Cardiac muscle cell (in vitro differentiated cells and primary cell): ENCODE measurements at places on chromosomes 7 and 10. TPM values are rescaled to one million over a fixed set of nuclear protein-coding genes. Genes with fewer than 3 reads are reported as not detected.
A peak's percentile ranks its signal among the peaks of the same experiment; 100 is the strongest.

Gene HTR5A
- not detected in 2 replicates for total RNA-seq

DNA sequence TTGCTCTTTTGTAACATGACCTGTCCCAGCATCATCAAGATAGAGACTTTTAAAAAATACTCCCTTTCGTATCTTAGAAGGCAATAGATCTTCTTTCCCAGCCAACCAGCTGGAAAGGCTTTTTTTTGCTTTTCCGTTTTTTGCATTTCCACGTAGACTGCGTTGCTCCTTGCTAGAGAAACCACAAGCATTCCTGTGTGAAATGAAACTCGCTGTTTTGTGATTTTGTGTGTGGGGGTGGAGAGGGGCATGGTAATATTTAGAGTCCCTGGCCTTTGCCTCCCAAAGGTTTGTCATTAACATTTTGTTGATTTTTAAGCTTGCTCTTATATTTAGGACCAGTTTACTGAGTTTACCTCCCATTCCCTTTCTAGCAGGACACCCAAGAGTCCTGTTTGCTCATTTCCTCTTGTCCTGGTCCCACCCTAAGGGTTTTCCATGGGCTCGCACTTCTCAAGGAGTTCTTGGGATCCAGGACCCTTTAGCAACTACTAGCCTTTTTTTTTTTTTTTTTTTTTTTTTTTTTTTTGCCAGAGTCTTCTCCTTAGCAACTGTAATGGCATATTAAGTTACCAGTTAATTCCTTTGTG, 243.6 kb downstream of the BICC1 start:
- no peak for DNase-seq

Gene PCDH15
- total RNA-seq, result 0.30 TPM in 1 of 2 replicates, not detected in the other

GRCh38 chr7:92496876-92497275, 19.1 kb upstream of the ERVW-1 start:
- peak; percentile 36 for DNase-seq

DNA sequence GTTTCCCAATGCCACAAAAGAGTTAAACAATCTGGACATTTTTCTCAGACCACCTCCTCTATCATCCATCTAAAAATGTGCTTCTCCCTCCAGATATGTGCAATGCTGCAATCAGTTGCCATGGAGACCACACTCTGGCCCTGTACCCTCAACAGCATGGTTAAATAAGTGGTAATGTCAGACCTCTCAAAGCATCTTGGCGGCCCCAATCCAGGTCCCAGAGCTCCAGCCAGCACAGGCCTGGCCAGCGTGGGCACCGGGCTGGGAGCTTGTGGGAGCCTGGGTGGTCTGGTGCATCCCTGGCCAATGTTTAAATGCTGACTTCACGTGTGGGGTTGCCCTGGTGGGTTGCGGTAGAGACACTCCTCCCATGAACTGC, 362.9 kb upstream of the ZNF32 start:
- DNase-seq, result no peak

Gene PAPOLB
- total RNA-seq, result 0.28 and 0.39 TPM in 2 replicates

- DNase-seq, result no peak
These were observed 111.6 kb downstream of the PHTF2 start for GRCh38 chr7:77910124-77910523.

DNA sequence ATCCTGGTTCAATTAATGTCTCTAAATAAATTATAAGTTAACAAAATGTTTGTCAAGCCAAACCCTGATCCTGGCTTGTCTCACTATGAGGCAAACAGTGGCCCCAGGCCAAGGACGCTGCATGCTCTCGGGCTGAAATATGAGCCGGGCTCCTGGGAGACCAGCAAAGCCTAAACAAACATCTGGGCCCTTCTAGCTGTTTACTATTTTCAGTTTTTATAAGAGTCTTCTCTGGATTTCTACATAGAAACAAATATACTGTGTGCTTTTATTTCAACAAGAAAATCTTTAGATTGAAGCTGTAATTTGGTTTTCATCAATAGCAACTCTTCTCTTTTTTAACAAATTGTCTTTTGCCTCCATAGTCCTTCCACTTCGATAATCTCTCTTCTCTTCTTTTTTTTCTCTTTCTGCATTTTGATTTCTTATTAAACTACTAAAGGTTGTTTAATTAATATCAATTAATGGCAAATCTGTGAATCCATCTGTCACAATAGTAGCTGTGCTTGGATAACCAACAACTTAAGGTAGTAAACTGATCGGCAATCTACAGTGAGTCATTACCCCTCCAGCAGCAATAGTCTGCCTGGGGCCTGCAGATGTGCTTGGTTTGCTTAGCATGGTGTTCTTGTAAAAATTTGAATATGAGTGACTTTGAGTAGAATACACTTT, 83.3 kb upstream of the DNAJC1 start:
- DNase-seq, result peak; percentile 67

GRCh38 chr7:37510043-37510634, 61.5 kb upstream of the ELMO1 start:
- peak; percentile 31 for DNase-seq

GRCh38 chr7:112084520-112084971, 121.7 kb downstream of the DOCK4 start:
- DNase-seq, result no peak

- DNase-seq, result no peak
These were observed 136.6 kb downstream of the IQUB start for GRCh38 chr7:123397746-123398338.

DNA sequence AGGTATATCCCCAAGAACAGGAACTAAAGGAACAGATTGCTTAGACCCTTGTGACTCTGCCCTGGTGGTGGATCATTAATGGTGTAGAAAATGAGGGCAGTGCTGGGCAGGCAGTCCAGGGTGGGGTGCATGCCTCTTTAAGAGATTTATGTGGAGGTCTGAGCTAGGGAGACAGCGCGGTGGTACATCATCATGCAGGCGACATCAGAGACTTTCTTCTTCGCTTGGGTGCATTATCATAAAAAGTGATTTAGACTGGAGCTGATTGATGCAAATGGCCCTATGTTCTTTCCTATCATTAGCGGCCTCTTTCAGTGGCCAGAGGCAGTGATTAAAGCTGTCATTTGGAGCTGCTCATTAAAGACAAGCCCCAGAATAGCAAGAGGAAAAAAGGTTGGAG, 519.1 kb upstream of the GALNT17 start:
- DNase-seq, result no peak

DNA sequence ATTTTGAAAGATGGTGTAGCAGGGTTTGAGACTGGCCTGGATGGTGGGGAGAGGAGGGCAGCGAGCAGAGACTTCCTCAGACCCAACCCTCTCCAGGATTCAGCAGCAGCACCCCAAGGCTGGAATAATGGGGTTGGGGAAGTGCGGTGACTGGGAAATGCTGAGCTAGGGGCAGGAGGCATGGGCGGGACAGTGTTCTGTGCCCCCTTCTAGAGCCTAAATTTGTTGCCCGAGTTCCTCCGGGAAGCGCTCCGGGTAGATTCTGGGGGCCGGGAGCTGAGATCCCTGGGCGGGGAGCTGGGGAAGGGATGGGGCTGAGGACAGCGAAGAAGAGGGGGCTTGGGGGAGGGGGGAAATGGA, at the start of gene CHAT:
CHAT (plus strand) TSS at position 156 of the 360 bp plus-strand sequence; CDS start at position 309, 153 bp downstream.
- DNase-seq, result no peak

Gene ASIC3
- 9.0 and 9.8 TPM in 2 replicates for total RNA-seq

- peak; percentile 92 for DNase-seq
These were observed 12.3 kb upstream of the OGA start for GRCh38 chr10:101830322-101831168.

GRCh38 chr7:18623389-18623788, 127.8 kb downstream of the HDAC9 start:
- no peak for DNase-seq

DNA sequence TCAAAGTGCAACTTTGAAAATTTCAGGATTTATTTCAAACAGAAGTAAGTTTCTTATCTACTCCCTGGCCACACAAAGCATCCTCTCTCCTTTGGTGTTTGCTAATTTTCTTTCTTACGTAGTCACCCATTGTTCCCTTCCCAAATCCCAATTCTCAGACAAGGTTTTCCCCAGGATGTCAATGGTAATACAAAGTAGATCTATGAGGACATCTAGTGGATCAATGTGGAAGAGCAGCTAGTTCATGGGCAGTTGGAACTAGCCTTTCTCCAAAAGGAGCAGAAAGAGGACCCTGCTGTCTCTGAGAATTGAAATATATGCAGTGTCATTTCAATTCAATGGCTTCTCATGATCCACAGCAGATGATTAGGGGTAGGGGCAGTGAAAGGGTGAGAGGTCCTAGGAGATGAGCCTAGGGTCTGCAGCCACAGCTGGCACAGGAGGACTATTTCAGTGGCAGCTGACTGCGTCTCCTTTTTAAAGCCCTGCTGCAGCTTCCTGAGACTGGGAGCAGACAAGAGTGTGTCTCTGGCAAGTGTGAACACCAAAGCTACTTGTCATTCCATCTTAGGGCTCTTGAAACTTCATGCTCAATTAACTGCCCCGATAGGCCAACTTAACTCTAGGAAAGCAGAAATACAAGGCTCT, 632.6 kb downstream of the KCNMA1 start:
- peak; percentile 68 for DNase-seq

- DNase-seq, result no peak
These were observed 7.8 kb downstream of the HTRA1 start for GRCh38 chr10:122468926-122469781.

Gene GCK
- 19.1 and 46.4 TPM in 2 replicates for total RNA-seq

DNA sequence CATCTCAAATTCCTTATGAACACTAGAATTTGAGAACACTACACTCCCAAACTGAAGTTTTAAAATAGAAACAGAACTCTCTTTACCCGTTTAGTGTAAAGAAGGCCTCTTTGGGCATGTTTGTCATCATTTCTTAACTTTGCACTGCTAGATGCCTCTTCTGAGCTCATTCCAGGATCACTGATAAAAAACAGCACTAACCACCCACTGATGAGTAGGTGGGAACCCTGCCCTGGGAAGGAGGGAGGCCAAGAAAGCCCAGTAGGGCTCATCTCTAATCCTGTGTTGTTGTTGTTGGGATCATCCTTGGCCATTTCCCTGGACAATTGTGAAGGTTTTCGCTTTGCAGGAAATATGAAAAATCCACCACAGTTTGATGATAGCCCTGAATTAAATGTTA, 68.2 kb downstream of the CUBN start:
- DNase-seq, result peak; percentile 44
